Stimulated activated CD8-positive, alpha-beta memory T cell treated with anti-CD3 and anti-CD28 coated beads, Interleukin-2, amount 100 ng/mL, for 1 hour (primary cell): ENCODE measurements at places on chromosomes 2 and 18.

DNA sequence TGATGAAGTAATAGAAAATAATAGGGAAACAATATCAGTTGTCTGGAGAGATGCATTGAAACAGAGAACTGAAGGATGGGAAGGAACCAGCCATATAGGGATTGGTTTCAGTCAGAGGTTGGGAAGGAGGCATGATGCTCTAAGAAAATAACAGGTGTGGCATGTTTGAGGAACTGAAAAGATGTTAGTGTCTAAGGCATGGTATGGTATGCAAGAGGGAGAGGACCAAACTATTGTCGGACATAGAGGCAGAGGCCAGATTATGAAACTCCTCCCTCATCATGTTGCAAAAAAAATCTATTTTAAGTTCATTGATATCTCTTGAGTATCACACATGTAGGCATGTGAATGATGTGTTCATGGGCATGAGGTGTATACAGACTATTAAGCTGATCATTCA, 48.9 kb upstream of the EMILIN2 start:
- no peak for DNase-seq

- DNase-seq, result no peak
Observed at GRCh38 chr2:191253476-191253875, 8.3 kb downstream of the MYO1B start.

GRCh38 chr2:168611896-168612650, 156.0 kb downstream of the CERS6 start:
- DNase-seq, result no peak

GRCh38 chr18:23540867-23541266, 37.6 kb downstream of the RMC1 start:
- no peak for DNase-seq

DNA sequence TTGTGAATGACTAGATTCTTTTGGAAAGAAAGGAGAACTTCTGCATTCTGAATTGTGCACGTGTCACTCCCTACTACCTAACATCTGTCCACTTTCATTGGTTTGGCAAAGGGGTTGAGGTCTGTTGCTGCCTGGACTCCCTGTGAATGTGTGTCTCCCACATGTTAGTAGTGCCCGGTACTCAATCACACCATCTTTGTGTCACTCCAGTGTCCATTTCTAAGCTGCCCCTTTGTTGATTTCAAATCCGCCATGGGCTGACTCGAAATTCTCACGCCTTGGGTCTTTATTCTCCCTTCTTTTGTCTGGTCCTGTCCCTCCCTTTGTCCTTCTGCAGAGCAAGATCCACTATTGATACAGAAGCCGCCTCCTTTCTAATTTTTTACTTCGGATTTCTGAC, 7.5 kb downstream of the DPYSL5 start:
- DNase-seq, result no peak
